NCI-H146 (cell line): ENCODE measurements at places on chromosomes 2 and 18.
A peak's percentile ranks its signal among the peaks of the same experiment; 100 is the strongest.

- DNase-seq, result no peak
Observed at GRCh38 chr2:9397201-9397600, 26.1 kb downstream of the ITGB1BP1 start.

GRCh38 chr2:9392898-9393765 is 30.2 kb downstream of the ITGB1BP1 start:
- peak; percentile 47 for DNase-seq

GRCh38 chr2:164538240-164538866 is 82.9 kb downstream of the GRB14 start:
- peak; percentile 9 for DNase-seq

DNA sequence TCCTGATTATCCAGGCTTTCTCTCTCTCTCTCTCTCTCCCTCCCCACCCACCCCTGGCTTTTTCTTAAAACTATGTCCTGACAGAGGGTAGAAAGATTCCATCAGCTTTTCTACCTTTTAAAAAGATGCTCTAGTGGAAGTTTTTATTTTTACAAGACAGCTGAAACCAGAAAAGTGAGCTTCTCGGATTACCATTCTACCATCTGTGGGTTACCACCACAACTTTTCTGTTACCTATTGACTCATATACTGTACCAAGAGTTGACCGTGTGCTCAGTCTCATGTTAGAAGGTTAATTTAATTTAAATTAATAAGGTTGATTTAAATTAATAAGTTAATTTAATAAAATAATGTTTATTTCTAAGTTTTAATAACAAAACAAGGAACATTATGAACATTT is 137.6 kb downstream of the UPP2 start:
- no peak for DNase-seq

DNA sequence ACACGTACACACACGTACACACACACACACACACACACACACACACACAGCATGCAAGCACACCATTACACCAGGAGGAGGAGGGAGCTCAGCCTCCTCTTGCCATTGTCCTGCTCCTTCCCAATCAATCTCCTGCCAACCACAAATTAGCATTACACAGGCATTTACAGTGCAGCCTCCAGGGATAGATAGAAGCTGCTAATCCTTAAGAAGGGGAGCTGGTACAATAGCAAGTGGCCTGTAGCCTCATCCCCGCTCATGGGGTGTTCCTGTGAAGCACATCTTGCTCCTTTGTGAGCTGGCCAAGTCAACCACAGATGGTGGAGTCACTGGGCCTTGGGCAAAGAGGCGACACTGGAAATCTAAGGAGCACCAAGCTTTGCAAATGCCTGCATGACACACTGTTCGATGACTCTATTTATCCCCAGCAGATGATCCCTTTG is 110.3 kb upstream of the PKDCC start:
- DNase-seq, result no peak

DNA sequence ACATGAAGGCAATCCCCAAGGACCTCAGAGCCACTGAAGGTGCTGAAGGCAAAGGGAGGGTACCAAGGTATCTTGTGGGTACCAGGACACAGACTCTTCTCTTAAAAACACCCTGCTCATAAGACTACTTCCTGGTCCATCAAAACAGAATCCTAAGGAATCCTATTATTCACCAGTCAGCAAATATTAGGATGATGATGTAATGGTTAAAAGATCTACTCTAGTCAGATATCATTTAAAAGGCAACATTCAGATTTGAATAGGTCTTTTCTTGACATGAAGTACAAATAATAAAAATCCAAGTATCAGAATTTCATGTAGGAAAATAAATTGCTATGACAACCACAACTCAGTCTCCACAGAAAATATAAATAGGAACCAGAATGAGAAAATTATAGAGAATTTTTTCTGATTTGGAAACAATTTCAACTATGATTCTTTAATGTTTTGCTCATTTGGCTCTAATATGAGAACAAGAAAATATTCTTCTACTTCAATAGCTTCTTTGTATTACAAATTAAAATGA is 77.8 kb upstream of the ZNF397 start:
- DNase-seq, result no peak

GRCh38 chr2:156430236-156430979 is 5.8 kb upstream of the GPD2 start:
- DNase-seq, result no peak

DNA sequence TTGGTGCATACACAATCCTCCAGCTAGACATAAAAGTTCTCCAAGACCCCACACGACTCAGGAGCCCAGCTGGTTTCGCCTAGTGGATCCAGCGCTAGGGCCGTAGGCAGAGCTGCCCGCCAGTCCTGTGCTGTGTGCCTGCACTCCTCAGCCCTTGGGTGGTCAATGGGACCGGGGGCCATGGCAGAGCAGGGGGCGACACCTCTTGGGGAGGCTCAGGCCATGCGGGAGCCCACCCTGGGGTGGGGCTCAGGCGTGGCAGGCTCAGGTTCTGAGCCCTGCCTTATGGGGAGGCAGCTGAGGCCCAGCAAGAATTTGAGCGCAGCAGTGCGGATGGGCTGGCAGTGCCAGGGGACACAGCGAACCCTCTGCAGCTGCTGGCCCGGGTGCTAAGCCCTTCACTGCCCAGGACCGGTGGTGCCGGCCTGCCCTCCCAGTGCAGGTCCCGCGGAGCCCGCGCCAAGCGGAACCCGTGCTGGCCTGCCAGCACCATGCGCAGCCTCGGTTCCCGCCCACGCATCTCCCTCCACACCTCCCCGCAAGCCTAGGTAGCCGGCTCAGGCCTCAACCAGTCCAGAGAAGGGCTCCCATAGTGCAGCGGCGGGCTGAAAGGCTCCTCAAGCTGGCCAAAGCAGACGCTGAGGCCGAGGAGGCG is 1566.6 kb upstream of the SLC39A10 start:
- DNase-seq, result no peak

DNA sequence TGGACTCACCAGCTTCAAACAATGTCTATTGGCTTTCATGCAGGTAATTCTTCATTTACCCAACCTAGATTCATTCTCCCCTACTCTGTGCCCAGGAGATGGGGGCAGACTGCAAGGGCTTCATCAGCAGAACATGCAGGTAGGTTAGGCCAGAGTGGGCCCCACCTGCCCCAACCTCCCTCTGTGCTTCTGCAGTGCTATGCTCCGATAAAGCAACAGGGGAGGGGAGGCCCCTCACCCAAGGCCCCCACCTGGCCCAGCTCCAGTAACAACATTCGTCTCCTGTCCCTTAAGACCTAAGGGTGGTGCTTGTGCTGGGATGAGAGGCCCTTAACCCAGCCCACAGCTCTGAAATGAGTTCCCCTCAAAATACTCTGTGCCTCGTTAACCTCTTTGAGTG is 16.7 kb upstream of the GYPC start:
- DNase-seq, result no peak

- DNase-seq, result no peak
Observed at GRCh38 chr2:241309684-241310117, 5.8 kb downstream of the HDLBP start.

- no peak for DNase-seq
Observed at GRCh38 chr2:64135421-64135820, 8.8 kb downstream of the PELI1 start.

DNA sequence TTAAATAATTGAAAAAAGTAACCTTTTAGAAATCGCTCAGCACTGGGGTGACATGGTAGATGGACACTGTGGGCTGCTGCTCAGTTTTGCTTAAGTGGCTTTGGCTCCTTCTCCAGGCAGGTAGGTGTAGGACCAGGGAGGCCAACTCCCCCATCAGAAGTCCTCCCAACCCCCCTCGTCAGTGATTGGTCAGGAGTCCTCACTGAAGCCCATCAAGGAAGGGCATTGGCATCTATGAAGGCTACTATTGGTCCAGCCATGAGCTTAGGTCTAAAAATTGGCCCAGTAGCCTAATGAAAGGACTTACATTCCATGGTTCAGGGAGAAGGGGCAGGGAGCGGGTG is 34.7 kb downstream of the ST3GAL5 start:
- DNase-seq, result no peak

DNA sequence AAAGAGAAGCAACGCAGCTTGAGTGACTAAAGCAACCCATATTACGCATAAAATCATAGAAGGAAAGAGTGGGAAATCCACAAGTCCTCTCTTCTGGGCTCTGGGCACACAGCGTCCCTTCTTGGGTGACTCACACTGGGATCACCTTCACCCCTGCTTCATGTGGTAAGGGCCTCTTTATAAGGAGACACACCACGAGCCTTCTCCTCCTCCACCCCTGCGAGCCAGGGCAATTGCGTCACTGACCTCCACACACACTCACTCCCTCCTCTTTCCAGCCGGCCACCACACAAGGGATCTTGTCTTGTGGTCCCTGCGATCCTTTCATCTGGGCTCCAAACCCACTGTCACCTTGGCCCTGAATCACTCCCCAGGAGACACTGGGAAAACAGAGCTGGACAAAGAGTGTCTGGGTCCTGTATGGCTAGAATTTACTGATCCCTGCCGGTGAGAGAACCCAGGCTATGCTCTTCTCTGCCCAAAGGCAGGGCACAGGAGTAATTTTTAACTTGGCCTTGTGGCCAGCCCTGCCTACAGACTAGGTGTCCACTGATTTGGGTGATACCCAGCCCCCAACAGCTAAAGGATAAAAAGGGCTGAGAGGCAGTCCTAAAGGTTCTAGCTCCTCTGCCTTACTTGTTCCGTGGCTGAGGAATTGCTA is 35.3 kb downstream of the NHEJ1 start:
- no peak for DNase-seq

GRCh38 chr18:31942291-31942998 is 483 bp downstream of the TRAPPC8 start:
- DNase-seq, result peak; percentile 82

- DNase-seq, result peak; percentile 16
Observed at GRCh38 chr2:31011587-31011986, 126.7 kb downstream of the GALNT14 start.

GRCh38 chr18:39318462-39318861 is 1752.9 kb upstream of the CELF4 start:
- no peak for DNase-seq

- DNase-seq, result no peak
Observed at GRCh38 chr18:13191031-13191430, 27.5 kb upstream of the LDLRAD4 start.

DNA sequence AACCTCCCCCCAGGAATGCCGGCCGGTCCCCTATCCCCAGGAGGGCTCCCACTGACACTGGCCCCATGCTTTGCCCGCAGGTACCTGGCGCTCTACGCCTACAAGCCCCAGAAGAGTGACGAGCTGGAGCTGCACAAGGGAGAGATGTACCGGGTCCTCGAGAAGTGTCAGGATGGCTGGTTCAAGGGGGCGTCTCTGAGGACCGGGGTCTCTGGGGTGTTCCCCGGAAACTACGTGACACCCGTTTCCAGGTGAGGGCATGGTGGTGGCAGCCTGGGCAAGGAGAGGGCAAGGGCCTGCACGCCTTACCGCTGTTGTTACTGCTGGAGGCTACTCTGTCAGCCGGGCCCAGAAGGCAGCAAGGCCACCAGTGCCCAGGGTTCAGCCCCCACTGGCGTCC is 181.3 kb downstream of the SEPTIN10 start:
- no peak for DNase-seq

DNA sequence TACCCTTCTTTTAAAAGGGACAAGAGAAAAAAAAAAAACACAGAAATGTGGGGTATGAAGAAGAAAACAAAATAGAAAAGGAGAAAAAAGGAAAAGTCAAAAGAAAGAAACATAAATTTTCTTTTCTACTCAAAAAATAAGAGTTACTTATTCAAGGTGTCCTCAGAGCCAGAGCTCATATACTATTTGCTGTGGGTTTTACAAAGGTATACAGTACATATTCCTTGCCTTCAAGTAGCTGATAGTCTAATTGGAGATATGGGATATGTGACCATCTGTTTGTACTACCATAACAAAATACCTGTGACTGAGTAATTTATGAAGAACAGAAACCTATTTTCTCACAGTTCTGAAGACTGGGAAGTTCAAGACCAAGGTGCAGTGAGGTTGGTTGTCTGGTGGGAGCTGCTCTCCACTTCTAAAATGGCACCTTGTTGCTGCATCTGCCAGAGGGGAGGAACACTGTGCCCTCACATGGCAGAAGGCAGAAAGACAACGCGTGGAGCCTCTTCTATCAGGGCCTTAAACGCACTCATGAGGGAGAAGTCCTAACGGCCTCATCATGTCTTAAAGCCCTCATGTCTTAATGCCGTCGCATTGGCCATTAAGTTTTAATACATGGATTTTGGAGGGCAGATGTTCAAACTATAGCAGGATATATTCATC is 33.9 kb downstream of the NBAS start:
- DNase-seq, result no peak

DNA sequence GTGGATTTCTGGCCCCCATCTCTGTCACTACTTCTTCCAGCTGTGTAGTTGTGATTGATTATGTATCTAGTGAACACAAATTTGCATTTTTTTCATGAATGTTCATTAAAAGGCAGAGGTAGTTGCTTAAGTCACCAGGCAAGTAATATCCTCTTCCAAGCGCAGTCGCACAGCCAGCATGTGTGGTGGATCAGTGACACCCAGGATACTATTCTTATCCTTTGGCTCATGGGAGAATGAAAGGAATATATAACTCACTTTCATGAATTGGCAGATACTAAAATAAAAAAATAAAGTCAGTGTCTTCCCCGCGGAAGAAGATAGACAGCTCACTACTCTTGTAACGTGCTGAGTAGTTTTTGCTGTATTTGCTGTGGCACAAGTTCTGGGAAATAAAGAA is 387.8 kb downstream of the CDH7 start:
- DNase-seq, result no peak

DNA sequence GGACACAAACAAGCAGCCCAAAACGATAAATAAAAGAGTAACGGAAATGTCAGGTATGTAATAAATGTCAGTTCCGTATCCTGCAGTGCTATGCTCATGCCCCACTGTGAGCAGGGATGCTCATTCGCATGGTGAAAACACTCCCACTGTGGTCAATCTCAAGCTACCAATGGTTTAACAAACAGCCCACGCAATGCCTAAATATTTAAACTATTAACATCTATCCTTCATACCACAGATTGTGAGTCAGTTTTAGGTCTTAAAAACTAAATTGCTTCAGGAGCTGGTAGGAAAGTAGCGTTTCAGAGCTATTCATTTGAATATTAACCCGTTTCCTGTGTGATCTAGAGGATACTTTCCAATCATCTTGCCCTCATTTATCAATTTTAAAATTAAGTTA is 207.4 kb downstream of the TCF4 start:
- no peak for DNase-seq

- DNase-seq, result no peak
Observed at GRCh38 chr18:73645160-73645715, 502.4 kb downstream of the FBXO15 start.

DNA sequence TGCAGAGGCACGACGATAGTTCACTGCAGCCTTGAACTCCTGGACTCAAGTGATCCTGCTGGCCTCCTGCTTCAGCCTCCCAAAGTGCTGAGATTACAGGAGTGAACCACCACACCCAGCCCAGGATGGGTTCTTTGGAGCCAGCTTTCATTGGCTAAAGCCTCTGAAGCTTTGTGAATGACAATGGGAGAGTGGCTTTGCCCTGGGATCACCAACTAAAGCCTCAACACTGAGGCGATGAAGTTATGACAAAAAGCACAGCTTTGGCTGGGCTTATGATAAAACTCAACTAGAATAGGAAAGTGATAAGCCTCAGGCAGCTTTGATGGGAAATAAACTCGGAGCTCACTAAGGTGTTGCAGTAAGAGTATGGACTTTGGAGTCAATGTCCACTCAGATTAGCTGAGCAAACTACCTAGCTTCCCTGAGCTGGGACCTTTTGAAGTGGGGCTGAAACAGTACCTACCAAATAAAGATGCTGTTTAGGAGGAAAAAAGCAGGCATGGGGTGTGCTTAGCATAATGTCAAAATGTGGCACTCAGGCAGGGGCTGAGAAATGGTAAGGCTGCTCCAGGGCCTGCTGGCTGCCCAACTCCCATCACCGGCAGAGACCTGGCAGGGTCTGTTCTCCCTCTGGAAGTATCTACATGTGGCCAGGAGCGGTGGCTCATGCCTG is 4.3 kb downstream of the TMEM127 start:
- DNase-seq, result no peak
